ENCODE measurements at places on chromosomes 7 and 10.
A peak's percentile ranks its signal among the peaks of the same experiment; 100 is the strongest.

- DNase-seq: peak; percentile 16
Observed at GRCh38 chr7:15801551-15801950, 115.1 kb upstream of the MEOX2 start.

- no peak for DNase-seq
Observed at GRCh38 chr10:113920875-113921274, 66.4 kb downstream of the NHLRC2 start.

DNA sequence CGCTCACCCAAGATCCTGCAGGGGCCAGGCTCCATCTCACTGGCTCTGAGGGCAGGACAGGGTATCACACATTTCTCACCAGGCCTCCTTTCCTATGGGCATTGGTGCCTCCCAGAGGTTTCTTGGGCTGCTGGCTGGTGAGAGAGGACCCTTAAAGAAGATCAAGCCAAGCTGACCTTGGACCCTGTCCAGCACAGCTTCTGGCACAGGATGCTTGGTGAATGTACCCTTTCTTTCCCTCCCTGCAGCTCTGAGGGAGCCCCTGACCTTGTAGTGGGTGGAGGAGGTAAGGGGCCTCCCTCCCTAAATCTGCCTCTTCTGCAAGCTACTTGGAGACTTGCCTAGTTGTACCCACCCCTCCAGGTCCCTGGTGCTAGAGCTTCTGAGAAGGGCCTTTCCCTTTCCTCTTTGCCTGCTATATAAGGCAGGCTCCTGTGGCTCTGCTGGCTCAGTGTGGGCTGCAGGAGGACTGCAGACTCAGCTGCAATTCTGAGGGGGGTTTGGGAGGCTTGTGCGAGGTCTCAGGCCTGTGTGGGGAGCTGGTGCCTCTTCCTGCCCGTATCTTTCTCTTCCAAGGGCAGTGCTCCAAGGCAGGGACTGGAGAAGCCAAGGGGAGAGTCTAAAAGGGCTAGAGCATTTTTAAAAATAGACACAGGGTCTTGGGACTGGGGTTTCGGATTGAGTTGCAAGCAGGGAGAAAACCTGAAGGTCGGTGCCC is 11.7 kb upstream of the TRIM8 start:
- DNase-seq: no peak

GRCh38 chr7:46490406-46490805 is 569.3 kb upstream of the IGFBP3 start:
- no peak for DNase-seq

DNA sequence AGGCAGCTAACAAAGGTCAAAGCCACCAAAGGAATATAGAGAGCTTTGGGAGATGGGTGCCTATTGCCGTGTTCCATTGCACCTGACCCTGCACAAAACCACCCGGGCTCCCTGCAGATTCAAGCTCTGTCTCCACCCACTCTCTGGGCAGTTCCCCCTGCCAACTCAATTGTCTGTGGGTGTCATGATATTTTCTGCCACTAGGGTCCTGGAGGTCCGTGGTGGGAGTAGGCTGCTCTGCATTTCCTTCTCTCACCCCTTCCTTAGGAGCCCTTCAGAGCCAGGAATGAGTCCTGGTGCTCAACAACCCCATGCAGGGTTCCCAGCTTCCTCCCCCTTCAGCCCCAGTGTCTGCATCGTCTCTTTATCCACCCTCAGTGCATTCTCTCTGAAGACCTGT is 34.1 kb downstream of the PNLIPRP2 start:
- DNase-seq: no peak

GRCh38 chr10:11354823-11355222 is 256.6 kb downstream of the USP6NL start:
- no peak for DNase-seq

- no peak for DNase-seq
Observed at GRCh38 chr10:101261702-101262101, 32.4 kb upstream of the LBX1 start.

- no peak for DNase-seq
Observed at GRCh38 chr7:138009350-138009653, 7.4 kb upstream of the CREB3L2 start.

DNA sequence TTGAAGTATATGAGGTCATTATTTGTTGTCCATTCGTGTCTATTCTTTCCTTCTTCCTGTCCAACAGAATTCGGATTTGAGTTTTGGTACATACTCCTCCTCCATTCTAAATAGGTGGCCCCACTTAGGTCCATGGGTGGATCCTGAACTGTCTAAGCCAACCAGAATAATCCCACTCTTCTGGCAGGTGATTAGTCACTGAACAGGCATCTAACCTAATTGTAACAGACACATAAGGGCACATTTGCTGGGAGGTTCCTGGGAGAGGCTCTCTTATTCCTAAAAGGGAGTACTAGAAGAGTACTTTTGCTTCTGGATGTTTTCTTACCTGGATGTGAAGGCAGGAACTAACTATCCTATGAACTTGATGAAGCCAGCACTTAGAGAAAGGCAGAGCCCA is 16.8 kb downstream of the LRRC72 start:
- no peak for DNase-seq

DNA sequence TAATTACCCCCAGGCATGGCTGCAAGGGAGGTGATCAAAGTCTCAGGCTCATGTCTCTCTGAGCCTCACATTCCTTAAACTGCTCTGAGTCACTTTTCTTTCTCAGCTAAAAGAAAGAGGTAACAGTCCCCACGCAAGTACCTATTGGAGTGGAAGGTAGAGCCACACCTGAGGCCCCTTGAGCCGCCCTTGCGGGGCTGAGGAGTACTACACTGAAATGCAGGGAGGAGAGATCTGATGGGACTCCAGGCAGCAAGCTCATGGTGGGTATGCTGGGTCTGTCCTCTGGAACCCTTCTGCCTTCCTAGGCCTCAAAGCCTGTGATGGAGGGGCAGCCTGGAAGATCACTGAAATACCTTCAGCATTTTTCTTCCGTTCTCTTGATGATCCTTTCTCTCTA is 960.0 kb downstream of the DNAJB9 start:
- DNase-seq: no peak

DNA sequence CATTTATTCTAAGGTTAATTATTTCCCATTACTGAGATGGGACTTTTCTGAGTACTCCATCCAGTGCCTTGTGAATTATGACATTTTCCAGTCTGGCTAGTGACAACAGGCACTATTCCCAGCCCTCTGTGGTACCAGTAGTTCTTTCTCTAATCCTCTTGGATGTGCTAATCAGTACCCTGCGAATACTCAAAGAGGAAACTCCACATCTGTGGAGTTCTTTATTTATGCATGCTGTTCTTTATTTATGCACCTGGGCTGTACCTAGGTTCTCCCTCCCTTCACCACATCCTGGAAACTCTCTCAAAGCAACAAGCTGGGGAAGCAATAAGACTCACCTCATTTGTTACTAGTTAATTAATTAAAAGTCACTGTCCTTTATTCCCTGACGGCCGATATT is 83.5 kb downstream of the TSPAN12 start:
- no peak for DNase-seq

- DNase-seq: peak; percentile 70
Observed at GRCh38 chr10:102643336-102644065, 778 bp upstream of the TRIM8 start.

- peak; percentile 73 for DNase-seq
Observed at GRCh38 chr7:101952355-101953247, 135.2 kb downstream of the CUX1 start.

DNA sequence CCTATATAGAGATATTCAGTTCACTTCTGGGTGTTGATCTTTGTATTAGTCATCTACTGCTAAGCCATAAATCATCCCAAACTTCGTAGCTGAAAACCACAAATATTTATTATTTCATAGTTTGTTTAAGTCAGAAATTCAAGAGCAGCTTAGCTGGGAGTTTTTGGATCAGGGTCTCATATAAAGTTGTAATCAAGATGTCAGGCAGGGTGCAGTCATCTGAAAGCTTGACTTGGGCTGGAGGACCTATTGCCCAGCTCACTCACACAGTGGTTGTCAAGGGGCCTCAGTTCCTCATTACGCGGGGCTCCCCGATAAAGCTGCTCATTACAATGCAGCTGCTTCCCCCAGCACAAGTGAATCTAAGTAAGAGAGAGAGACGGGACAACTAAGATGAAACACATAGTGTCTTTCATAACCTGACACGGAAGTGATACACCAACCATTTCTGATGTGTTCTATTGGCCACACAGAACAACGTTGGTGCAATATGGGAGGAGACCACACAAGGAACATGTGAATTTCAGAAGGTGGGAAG is 15.7 kb downstream of the PPP1R3C start:
- DNase-seq: no peak

GRCh38 chr7:65798111-65799075 is 74.5 kb upstream of the VKORC1L1 start:
- peak; percentile 18 for DNase-seq

DNA sequence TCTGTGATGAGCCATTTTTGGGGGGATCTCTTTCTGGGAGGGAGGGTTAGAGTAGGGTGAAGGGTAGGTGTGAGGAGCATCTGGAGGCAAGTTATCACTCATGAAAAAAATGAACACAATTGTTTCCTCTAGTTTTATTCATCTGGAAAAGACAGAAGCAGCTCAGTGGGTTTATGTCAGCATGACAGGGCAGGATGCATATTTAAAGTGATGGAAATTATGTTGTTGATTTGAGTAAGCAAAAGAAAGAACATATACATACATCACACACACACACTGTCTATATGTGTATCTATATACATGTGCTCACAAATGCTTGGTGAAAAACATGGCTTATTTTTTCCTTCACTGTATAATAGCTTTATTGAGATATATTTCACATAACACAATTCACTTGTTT is 114.2 kb downstream of the ADCY1 start:
- no peak for DNase-seq

- DNase-seq: no peak
Observed at GRCh38 chr10:3397846-3398245, 225.3 kb upstream of the PITRM1 start.

GRCh38 chr7:106061301-106061979 is 50.7 kb downstream of the SYPL1 start:
- no peak for DNase-seq

- DNase-seq: no peak
Observed at GRCh38 chr7:148553979-148554378, 36.6 kb upstream of the C7orf33 start.

DNA sequence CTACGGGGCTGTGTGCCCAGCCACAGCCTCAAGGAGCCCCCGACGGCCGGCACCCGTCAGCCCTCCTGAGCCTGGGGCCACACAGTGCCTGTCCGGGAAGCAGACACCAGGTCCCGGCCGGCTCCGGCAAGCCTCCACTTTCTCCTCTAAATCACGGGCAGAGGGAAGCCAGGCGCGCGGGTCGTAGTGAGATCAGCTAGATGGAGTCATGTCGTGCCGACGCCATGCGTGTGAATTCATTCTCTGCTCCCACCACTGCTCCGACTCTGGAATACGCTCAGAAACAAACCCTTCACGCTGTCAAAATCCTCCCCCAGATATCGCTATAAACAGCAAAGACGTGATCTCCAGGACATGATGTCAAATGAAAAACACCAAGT is 93.7 kb upstream of the DNAAF5 start:
- no peak for DNase-seq

DNA sequence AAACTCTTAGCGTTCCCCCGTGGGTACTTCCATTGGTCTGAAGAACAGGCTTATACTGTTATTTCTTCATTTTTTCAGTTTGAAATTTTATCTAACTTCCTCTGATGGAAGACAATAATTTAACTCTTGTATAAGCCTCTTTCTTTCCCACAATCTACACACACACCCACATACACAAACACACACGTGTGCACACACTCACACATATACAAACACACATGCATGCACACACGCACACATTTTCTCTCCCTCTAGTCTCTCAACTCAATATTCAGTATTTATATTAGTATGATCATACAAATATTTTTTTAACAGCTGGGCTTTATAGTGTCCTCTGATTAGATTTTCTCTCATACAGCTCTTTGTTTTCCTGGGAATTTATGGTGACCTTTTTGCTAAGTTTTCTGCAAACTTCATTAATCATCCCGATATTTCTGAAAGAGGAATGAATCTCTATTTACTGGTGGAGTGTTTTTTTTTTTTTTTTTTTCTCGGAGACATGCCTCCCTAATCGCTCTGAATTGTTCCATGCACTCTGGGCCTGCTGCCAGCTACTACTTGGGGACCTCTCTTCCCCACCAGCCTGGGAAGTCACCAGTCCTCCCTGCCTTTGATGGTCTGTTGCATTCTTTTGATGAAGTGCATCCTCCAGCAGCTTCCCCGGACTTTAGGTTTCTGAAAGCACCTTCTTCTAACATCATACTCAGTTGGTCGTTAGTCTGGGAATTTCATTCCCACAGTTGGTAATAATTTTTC is 75.5 kb downstream of the ZNF777 start:
- DNase-seq: no peak

GRCh38 chr7:155289949-155290501 is 7.7 kb upstream of the INSIG1 start:
- DNase-seq: no peak

DNA sequence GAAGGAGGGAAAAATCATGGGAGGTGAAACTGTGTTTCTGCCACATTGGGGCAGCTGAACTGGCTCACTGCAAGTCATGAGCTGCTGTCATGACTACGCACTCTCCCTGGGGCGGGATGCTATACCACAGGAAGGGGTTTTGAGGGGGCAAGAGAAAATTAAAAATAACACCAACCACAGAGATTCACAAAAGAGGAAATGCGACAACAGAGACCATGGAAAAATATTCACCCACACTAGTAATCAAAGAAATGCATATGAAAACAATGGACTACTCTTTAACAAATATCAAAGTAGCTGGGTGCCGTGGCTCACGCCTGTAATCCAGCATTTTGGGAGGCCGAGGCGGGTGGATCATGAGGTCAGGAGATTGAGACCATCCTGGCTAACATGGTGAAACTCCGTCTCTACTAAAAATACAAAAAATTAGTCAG is 65.2 kb upstream of the TM9SF3 start:
- DNase-seq: no peak

GRCh38 chr7:33882950-33883670 is 22.2 kb upstream of the BMPER start:
- no peak for DNase-seq

DNA sequence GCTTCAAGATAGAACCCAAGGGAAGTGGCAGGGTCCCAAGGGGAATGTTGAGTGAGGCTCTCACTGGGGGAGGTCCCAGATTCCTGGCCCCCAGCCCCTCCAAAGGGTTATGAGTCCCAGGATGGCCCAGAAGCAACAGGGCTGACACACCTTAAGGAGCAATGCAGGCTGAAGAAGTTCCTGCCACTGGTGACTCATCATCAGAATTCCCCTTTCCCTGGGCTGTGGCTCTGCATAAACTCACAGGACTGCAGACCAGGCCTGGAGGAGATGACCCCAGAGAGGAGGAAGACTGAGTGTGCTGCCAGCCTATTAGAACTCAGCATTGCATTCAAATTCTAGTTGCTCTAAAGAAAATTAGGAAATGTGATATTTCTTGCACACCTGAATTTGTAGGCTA is 126.7 kb downstream of the DPP6 start:
- DNase-seq: no peak

GRCh38 chr7:36343548-36343947 is 46.1 kb upstream of the ANLN start:
- DNase-seq: no peak

All from AG08396 (cell line).